ENCODE measurements at places on chromosomes 16 and 17.

DNA sequence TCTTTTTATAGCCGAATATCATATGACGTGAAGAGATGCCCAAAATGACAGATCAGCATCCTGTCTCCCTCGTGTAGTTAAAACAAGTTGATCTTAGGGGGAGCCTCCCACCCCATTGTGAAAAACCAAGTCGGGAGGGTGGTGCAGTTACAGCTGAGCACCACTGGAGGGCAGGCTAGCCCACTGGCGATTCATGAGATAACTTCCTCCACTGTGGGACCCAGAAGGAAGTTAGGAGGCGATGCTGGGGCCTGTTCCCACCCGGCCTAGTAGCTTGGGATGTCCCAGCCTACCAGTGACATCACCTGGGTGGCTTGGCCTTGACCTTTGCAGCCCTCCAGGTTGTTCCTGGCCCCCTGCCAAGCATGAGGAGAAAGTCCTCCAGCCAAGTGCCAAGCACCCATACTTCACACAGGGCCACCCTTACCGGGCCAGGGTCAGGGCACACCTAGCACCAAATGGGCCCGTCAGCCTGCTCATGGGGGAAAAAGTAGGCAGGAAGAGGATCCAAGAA lies 8.1 kb upstream of the CPNE2 start:
- peak; percentile 77 for DNase-seq

GRCh38 chr16:28537964-28538732 lies 626 bp downstream of the NUPR1 start:
- no peak for DNase-seq

DNA sequence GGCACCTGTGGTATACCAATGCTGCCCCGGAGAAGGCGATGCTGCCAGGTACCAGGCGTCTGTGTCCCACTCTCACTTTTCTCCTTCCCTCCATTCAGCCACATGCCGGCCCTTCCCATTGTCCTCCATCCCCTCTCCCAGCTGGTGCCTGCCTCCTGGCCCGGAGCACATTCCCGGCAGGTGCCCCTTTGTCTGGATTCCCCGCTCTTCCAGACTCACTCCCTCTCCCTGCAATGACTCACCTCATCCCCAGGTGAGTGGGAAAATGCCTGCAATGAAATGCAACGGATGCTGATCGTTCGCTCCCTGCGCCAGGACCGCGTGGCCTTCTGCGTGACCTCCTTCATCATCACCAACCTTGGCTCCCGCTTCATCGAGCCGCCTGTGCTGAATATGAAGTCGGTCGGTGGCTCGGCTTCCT lies 10.4 kb upstream of the KDM6B start:
- DNase-seq: no peak

- DNase-seq: peak; percentile 78
These were observed 129.9 kb downstream of the MGAT5B start for GRCh38 chr17:76997981-76998531.

DNA sequence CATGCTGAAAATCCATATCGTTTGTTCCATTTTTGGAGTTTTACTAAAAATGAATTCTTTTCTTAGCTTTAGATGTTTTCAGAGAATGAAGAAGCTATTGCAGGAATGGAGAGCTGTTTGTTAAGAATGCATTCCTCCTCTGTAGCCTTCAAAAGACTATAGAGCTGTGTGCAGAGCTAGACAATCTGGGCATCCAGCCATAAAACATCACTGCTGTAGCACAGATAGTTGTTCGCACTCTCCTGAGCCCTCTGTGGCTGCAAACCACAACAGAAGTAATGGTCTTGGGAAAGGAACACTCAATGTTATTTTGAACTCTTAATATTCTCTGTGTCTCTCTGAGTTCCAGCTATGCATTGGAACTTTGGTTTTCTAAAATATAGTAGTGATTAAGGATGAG lies 4.9 kb downstream of the TNRC6C start:
- peak; percentile 52 for DNase-seq

GRCh38 chr17:82831818-82832200 lies 8.0 kb downstream of the ZNF750 start:
- DNase-seq: no peak

Data from activated CD4-positive, alpha-beta T cell treated with anti-CD3 and anti-CD28 coated beads, Interleukin-2, amount 10 ng/mL, durations not matched to agents 7 days and 5 days (primary cell).